Stimulated activated CD8-positive, alpha-beta memory T cell treated with anti-CD3 and anti-CD28 coated beads, Interleukin-15, amount 100 ng/mL, for 24 hours (primary cell): ENCODE measurements at places on chromosomes 5 and 9.

GRCh38 chr5:141646026-141646425 is 5.2 kb downstream of the FCHSD1 start:
- DNase-seq = no peak

- no peak for DNase-seq
Measured at GRCh38 chr5:154937186-154937717, 759 bp downstream of the GEMIN5 start.

DNA sequence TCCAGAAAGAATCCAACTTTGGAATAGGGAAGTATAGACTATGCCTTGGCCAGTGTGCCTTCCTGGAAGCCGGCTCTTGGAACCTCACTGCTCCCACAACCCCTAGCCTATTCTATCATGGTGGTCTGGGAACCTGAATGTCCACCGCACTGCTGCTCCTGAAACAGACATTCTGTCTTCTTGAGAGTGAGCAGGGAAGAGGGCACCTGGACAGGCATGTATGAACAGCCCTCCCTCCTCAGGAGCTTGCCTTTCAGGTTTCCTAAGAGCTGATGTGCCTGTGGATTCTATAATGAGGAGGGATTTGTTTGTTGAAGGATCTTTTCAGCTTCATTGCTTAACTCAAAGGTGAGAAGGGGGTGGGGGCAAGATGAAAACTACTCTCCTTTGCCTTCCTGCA is 55.1 kb upstream of the XPA start:
- DNase-seq = no peak

GRCh38 chr9:5459289-5459829 is 9.0 kb downstream of the CD274 start:
- no peak for DNase-seq

- DNase-seq = no peak
Measured at GRCh38 chr5:131769336-131769735, 27.5 kb downstream of the FNIP1 start.
